ENCODE measurements at places on chromosomes 6 and 20.

DNA sequence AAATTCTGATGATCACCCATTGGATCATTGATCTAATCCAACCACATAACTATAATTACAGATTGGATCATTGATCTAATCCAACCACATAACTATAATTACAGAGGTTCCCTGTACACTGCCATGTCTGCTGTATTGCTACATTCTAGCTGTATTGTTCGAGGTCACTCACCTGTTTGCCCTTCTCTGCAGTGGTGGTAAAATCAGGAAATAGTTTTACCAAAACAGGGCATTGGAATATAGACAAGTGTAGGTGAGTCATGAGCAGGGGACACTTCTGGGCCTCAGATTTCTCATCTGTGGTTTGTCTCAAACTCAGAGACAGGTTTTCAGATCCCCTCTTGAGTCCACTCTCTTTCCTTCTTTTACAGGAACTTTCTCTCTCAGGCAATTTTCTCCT is 9.0 kb upstream of the AFDN start:
- DNase-seq = no peak

DNA sequence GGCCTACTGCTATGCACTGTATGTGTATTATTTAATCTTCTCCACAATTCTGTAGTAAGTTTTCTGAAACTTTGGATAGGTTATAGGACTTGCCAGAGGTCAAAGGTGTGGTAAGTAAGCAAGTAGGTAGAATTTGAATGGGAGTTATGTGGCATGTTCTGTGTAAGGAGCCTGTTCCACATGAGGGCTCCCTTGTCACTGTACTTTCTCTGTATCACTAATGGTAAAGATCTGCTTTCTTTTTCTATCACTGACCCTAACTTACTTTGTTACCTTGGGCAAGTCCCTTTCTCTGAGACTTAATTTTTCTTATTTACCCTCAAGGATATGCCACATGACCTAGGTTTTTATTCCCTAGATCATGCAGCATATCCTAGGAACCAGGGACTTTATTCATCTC is 50.3 kb downstream of the EIF2S2 start:
- no peak for DNase-seq

- no peak for DNase-seq
Observed at GRCh38 chr6:73873081-73873480, 177.1 kb downstream of the CD109 start.

DNA sequence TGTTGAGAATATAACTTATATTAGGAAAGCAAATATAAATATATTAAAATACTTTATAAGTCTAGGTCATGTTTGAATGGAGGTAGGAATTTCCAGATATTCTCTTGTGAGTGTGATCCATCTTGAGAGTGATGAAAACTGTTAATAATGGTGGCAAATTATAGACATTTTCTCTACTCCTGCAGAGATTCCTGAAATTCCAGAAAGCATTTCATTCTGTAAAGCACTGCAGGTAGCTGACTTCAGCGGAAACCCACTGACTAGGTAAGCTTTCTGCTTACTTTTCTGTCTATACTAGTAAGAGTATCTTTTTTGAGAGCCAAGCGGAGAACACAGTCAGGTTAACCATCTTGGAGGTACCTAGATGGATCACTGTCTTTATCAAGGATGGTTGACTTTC is 84.0 kb downstream of the LRRC1 start:
- DNase-seq = no peak

DNA sequence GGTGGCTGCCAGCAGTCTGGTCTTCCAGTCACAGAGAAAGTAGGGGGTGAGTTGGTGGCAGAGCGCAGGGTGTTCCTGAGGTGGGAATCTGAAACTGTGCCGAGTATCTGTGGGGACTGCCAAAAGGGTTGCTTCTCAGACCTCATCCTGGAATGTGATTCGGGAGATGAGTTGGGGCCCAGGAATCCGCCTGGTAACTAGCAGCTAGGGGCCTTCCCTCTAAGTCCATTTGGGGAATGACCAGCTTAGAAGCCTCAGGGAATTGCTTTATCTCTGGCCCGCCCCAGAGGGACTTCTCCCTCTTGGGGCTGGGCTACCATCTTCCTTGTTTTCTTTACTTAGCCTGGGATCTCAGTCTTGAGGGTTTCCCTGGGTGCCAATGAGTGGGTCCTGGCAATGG is 49.6 kb downstream of the MOCS1 start:
- no peak for DNase-seq

DNA sequence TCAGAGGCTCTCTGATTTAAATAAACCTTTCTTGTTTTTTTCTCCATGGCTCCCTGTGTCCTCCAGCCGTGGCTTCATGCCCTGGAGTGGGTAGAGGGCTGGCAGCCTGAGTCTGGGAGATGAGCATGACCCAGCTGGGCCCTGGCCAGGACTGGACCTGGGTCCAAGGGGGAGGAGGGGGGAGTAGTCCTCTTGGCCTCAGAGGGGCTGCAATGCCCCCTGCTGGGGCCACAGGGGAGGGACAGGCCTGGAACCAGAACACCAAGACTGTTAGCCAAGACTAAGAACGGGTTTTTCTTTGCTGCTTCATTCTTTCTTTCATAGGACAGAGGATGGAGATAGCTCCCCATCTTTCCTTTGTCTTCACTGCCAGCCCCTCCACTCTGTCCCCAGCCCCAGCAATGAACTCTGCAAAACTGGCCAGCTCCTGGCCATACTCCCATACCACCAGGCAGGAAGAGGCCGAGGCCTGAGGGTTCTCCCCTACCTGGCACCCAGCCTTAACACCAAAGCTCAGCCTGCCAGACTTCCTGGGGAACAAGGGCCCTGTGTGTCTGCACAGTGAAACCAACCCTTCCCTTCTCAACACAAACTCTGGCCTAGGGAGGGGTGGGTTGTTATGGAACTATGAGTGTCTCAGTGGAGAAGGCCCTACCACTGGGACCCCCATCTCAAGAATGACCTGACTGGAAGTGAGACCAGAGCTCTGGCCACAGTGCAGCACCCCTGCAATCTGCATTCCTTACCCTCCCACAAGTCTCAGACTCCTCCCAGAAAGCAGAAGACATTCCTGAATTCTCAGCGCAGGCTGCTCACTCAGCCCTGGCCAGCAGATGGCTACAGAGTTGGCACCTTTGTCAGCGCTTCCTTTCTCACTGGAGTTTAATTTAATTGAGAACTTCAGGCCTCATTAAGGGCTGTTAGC is 11.0 kb downstream of the SLC29A1 start:
- no peak for DNase-seq

GRCh38 chr6:168546151-168546550 is 105.2 kb downstream of the SMOC2 start:
- no peak for DNase-seq

DNA sequence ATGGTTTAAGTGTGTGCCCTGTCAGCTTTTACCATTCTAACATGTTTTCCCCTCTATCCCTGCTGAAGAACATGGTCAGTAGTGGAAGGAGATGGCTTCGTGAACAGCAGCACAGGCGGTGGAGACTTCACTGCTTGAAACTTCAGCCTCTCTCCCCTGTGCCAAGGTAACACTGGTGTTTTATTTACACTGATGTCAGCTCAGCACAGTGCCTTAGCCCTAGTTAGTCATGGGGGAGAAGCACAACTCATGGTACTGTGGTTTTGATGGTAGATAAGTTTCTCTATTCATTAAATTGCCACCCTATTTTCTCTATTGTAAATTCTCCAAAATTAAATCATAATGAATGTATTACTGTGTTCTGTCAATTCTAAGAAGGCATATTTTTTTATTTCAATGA is 56.6 kb downstream of the MTHFD1L start:
- DNase-seq = no peak

DNA sequence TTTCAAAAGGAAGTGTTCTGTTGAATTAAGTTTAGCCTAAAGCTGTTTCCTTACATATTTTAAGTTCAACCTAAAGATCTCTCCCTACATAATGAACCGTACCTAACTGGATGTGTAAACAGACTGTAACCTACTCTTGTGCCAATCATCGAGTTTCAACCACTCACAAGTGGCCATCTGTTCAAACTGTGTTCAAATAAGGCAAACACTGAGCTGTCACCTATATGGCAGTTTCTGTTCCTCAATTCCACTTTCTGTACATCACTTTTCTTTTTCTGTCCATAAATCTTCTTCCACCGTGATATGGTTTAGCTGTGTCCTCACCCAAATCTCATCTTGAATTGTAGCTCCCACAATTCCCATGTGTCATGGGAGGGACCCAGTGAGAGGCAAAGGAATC is 428.6 kb downstream of the HACE1 start:
- no peak for DNase-seq

DNA sequence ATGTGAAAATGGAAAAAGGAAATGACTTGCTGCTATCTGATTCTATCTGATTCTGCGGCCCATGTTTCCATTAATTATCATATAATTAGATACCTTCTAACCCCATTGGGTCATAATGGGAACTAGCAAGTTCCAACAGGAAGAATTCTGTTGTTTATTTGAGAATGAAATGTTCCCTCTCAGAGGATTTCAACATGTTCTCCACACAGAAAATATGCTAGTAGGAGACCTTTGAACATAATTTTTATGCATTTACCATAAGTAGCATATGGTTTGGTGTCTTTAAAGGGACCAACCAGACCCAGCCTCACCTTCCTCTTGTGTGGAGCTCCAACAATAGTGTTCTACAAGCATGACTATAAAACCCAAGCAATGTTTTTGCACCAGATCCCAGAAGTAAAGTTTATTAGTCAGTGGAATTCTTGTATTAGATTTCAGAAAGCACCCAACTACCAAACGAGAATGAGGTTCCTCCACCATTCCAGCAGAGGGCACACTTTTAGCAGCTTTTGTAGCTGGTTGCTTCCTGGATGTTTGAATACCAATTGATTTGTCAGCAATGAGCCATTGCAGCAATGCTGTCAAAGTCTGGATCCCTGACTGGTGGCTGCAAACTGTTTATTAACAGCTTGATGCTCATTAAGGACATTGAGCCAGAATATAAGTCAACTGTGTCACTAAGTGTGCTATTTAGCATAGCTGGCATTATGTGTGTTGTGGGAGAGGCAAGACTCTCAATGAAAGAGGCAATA is 143.6 kb upstream of the GJE1 start:
- no peak for DNase-seq

All from activated naive CD8-positive, alpha-beta T cell treated with anti-CD3 and anti-CD28 coated beads, Interleukin-2, amount 10 ng/mL, durations not matched to agents 7 days and 5 days (primary cell).